ENCODE measurements at places on chromosomes 3 and 15.
A peak's percentile ranks its signal among the peaks of the same experiment; 100 is the strongest.

- DNase-seq = no peak
Measured at GRCh38 chr3:16270855-16271254, 5.8 kb downstream of the OXNAD1 start.

GRCh38 chr15:74351670-74352069 lies 15.8 kb downstream of the CYP11A1 start:
- DNase-seq = no peak

GRCh38 chr3:16147220-16147994 lies 27.1 kb upstream of the GALNT15 start:
- no peak for DNase-seq

DNA sequence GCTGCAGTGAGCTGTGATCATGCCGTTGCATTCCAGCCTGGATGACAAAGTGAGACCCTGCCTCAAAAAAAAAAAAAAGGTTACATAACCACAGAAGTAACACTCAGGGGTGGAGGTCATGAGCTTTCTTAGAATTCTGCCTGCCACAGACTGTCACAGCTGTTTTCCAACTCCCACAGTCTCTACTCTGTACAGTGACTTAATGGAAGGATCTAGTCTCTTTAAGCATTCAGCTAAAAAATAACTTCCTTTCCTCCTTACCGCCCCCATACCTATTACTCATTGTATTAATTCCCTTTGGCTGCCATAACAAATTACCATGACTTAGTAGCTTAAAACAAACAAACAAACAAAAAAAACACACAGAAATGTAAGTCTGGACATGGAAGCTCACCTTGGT lies 99.6 kb upstream of the UBE2E1 start:
- DNase-seq = no peak

- no peak for DNase-seq
Measured at GRCh38 chr3:183287301-183287971, 34.4 kb downstream of the B3GNT5 start.

DNA sequence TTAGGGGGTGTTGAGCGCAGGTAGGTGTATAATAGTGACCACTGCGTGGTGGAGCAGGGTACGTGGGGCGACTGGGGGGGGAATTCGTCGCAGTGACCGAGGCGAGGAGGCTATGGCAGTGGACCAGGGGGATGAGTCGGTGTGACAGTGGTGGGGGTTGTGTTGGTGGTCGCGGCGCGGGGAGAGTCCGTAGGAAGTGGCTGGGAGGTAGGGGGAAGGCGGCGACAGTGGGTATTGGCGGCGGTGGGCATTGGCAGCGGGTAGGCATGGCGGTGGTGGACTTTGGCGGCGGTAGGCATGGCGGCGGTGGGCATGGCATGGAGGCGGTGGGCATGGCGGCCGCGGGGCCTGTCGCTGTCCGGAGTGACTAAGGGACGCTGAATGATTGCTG lies 739 bp downstream of the SNRPN start:
- peak; percentile 14 for DNase-seq

DNA sequence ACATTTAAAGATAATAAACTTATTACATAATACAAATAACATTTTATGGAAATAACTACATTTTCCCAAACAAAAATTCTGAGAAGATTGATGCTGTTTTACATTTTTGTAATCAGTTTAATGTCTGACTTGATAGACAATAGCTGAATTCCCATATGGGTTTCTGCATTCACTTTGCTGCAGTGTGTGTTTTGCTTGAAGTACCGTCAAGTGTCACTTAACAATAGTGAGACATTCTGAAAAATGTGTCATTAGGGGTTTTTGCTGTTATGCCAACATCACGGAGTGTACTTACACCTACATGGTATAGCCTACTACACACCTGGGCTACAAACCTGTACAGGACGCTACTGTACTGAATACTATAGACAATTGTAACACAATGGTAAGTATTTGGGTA lies 57.5 kb downstream of the USF3 start:
- no peak for DNase-seq

DNA sequence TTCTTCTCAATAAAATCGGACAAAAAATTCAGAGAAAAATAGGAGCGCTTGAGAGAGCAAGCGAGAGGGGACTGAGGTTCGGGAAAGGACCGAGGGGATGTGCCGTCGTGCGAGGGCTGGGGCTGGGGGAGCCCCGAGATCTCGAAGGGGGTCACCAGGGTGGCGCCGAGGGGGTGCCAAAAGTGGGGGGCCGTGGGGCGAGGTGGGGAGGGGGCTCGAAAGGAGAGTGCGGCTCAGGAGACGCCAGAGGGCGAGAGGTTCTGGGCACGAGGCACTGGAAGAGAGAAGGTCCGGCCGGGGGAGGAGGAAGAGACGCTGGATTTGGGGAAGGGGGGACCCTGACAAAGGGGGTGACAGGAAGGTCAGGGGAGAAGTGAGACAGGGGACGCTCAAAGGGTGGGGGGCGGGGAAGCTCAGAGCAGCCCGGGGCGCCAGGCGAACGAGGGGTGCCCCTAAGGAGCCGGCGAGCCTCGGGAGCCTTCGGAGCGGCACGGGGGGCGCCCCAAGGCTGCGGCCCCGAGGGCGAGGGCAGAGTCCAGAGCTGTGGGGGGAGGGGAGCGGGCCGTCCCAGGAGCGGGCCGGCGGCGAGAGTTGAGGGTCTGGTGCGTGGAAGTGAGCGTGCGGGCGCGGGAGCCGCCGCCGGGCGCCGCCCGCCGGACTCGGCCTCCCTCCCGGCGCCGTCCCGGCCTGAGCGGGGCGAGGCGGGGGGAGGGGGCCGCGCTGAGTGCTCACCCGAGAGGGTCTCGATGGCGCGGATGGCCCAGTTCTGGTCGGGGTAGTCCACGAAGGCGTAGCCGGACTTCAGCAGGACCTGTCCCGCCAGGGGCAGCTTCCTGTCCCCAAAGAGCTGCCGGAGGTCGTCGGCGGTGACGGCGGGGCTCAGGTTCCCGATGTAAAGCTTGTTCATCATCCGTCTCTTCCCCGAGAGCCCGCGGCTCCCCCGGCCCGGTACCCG lies 514 bp downstream of the IGF2BP2 start:
- DNase-seq = peak; percentile 39

DNA sequence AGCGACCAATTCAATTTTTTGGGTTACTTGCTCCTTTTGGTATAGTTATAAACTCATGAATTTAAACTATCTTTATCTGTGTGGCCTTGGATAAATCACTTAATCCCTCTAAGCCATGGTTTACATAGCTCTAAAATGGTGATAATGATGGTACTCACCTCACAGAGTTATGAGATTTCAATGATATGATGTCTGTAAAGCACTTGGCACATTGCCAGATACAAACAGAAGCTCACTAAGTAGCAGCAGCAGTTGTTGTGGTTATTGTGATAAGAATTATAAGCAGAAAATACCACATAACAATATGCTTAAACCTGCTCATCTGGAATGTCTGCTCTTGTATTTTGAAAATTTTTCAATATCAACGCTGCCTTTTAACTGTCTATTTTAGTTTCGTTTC lies 185.1 kb upstream of the SNTN start:
- no peak for DNase-seq

- peak; percentile 61 for DNase-seq
Measured at GRCh38 chr15:44711743-44712345, 527 bp downstream of the B2M start.

DNA sequence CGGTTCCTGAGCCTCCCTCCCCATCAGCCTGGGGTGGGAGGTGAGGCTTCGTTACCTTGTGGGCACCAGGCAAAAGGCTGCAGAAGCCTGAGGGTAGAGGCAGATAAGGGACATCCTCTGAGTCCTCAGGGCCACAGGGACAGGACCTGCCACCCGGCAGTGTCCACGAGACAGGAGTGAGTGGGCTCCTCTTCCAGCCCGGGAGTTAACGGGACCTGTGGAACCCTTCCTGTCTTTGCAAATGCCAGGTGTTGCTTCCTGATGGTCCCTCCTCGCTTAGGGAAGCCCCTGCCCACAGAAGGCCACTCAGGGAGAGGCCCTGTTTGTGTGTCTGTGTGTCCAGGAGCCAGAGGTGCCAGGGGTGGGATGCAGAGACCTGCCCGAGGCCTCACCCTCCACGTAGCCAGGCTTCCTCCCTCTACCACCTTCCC lies 111.1 kb upstream of the ALDH1A3 start:
- no peak for DNase-seq

DNA sequence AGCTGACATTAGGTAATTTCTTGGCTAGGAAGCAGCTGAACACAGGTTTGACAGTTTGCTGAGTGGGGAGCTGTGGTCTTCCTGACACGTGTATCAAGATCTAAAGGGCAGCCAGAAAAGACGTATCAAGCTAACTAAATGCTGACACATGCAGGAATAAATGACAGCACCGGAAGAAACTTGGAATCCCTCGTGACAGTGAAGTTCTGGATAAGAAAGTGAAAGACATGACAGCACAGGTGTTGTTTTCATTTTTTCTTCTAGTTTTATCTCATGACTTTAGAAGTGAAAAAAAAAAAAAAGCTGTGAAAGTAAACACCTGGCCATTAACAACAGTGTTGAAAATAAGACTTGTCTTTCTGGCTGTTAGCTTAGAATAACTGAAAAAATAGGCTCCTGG lies 48.7 kb downstream of the FGF7 start:
- DNase-seq = no peak

DNA sequence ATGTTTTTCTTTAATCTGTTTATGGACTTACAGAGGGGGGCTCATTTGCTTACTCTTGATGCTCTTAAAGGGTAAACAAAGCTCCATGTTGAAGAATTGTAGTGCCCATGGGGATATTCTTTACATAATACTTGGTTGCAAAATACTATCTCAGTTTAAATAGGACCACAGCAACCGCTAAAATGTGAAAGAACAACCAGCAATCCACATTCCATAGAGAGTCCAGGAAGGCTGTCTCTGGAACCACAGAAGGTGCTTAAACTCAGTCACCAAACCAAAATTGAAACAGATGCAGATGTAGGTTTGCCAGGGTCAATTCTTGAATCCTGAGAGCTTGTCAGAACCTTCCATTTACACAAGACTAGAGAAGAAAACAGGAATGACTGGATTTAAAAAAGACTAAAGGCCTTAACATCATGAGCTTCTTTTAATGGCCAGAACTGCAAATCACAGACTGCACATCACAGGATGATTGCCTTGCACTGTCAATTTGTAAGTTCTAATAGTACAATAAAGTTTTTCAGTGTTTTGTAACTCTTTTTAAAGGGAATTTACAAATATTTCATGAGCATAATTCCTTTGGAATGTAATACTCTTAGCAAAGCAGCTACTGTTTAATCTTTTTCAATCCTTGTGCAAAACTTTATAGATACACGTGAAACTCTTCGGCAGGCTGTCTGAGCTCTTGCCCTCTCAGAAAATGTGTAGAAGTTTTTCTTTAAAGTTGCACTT lies 661.6 kb downstream of the SI start:
- no peak for DNase-seq

GRCh38 chr3:63279005-63279841 lies 1.1 kb downstream of the SYNPR start:
- no peak for DNase-seq

- DNase-seq = no peak
Measured at GRCh38 chr15:50046867-50047266, 72.2 kb downstream of the ATP8B4 start.

DNA sequence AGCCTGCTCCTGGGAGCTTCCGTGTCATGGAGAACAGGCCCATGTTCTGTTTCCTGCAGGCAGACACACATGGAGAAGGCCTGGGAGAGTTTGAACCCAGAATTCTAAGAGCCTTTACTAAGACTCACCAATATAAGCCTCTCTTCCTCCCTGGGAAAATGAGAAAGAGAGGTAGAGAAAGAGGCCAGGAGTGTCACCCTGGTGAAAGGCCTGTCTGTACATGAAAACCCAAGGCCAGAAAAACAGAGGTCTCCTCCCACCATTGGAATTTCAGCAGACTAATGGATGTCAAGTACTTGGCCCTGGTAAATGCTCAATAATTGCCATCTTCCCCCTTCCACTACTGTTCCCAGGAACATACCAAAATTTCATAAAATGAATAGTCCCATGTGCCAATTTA lies 117.6 kb downstream of the TOP2B start:
- DNase-seq = no peak

- no peak for DNase-seq
Measured at GRCh38 chr3:117706756-117707155, 997.2 kb downstream of the TUSC7 start.

DNA sequence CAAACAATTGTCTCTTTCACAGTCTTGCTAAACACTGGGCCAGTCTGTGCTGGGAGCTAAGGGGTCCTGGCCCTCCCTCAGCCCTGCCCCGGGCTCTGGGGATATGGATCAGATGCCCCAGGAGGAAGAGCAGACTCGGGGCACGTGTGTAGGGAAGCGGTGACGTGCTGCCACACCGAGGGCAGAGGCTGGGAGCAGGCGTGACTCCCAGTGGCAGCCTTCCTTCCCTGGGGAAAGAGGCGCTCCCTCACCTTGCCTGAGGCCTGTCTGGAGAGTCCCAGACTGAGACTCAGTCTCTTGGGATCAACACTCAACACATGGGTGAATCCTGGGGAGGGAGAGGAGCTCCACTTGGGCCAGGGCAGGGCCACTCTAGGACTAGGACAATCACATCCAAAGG lies 54.1 kb upstream of the GRIP2 start:
- no peak for DNase-seq

DNA sequence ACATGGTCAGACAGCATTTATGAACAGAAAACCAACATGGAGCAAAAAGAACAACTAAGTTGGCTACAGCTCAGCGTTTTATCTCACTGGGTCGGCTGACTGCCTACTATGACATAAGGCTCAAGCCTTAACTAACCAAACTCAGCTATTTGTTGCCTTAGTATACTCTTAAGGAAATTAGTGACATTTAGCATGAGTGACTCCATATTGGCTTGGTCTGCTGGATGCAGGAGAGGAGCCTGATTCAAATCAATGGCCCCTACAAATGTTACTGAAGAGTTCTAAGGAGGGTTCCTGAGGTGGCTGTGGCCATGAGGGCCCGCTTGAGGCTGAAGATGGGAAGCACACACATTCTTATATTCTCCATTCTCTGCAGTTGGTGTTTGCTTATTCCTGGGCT lies 20.1 kb upstream of the ALDH1L1 start:
- DNase-seq = no peak

GRCh38 chr3:58824285-58824684 lies 157.7 kb upstream of the FAM3D start:
- no peak for DNase-seq

DNA sequence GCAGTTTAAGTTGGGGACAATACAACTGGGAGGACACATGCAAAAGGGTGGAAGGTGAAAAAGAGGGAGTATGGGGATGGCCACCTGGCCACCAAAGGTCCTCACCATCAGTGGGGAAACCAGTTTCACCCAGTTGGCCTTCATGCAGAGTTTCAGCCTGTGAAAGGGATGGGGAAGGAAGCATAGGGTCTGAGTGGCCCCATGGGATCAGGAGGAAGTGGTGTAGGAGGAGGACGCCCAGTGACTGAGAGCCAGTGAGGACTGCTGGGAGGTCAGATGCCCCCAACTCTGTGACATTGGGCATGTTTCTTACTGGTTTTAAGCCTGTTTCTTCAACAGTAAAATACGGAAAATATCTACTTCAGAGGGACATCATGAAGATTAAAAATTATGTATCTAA lies 16.3 kb downstream of the BCL2A1 start:
- no peak for DNase-seq

GRCh38 chr3:61649381-61650170 lies 88.2 kb downstream of the PTPRG start:
- DNase-seq = no peak

DNA sequence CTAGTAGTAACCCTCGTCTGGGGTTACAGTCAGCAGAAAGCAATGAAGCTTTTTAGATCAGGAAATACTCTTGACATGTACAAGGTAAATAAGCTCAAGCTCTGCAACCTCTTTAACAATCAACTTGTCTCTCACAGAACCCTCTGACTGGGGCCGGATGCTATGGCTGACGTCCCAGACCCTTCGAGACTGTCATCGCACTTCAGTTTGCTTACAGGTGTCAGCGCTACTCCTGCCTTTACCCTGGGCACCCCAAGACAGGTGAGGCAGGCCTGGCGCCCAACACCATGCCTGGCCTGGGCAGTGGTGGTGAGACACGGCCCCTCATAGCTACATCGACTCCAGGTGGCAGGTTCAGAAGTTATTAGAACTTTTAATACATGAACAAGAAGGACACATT lies 30.6 kb downstream of the LRRFIP2 start:
- DNase-seq = no peak
